ENCODE measurements at places on chromosomes 2 and 18. TPM values are rescaled to one million over a fixed set of nuclear protein-coding genes. Genes with fewer than 3 reads are reported as not detected.

GRCh38 chr2:63652652-63652985 lies 63.9 kb downstream of the MDH1 start:
- DNase-seq: no peak

DNA sequence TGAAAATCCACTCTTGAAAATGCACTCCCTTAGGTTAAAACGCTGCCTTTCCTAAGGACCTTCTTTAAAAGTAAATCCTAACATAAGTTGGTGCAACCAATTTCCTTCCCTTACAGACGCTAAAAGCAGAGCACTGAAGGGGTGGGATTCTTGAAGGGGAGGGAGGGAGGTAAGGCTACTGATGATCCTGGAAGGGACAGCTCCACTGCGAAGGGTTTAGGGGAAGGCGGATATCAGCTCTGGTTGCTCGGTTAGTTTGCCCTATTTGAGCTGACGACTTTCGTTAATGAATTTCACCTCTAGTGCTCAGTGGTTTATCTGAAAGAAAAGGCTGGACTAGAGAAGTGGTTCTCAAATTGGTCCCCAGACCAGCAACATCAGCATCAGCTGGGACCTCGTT lies 49.7 kb upstream of the SIGLEC15 start:
- DNase-seq: no peak

DNA sequence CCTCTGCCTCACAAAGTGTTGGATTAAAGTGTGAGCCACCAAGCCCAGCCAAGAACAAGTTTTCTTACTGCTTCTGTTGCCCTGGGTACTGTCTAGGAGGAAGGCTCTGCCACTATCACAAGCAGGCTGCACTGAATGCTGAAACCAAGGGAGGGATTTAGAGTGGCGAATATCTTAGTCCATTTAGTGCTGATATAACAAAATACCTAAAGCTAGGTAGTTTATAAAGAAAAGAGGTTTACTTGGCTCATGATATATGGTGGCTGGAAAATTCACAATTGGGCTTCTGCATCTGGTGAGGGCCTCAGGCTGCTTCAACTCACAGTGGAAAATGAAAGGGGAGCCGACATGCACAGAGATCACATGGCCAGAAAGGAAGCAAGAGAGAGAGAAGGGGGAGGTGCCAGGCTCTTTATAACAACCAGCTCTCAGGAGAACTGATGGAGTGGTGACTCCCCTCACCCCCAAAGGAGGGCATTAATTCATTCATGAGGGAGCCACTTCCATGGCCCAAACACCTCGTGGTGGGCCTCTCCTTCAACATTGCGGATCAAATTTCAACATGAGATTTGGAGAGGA lies 146.0 kb upstream of the SERPINE2 start:
- no peak for DNase-seq

DNA sequence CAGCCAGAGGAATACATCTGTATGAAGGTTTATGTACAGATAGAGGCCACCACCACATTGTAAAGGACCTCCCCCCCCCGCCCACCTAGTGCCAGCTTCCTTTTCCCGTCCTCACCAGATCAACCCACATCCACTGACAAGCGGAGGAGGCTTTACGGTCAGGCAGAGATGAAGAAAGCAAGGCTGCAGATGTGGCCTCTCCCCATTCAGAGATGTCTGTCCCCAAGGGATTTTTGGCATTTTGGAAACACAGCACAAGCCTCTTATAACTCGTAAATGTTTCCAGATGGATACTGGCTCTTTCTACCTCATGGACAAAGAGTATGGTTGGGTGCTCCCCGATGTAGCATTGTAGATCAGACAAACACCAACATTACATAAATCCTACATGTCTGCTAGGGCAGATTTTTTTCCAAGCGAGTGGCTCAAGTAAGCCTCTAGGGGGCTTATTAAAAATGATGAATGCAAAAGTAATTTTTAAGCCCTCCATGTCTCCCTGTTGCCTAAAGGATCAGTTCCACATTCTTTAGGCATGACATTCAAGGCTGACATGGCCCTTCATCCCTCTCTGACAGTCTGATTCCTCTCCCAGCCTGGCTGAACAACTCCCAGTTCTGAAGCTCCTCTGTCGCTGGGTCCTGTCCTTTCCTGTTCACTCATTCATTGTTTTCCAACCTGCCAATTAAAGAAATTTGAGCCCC lies 11.7 kb downstream of the VIT start:
- DNase-seq: no peak

Gene DSG2
- 37.1 TPM for total RNA-seq

- DNase-seq: no peak
These were observed 259.0 kb downstream of the PAX3 start for GRCh38 chr2:222039821-222040220.

GRCh38 chr2:69589973-69590652 lies 53.4 kb downstream of the AAK1 start:
- no peak for DNase-seq

Gene NABP1
- total RNA-seq: 3.7 TPM

Gene ZNF804A
- not detected for total RNA-seq

DNA sequence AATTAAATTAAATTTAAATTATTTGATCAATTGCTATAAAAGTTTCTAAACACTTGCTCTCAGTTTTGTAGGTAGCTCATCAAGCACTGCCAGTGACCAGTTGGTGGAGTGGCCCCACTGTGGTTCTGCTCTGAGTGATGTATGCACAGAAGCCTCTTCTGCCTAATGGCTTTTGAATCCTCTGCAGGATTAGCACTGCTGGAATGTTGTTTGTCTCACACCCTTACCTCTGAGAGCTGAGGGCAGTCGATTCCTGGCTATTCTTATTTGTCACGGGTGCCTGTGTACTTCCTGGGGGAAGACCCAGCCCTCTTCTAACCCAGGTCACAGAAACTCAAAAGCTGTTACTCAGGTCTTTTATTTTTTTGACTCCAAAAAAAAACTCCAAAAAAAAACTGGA lies 9.5 kb downstream of the CAPN14 start:
- DNase-seq: no peak

Gene CCDC85A
- total RNA-seq: 4.3 TPM

Gene MYO7B
- total RNA-seq: 0.32 TPM

Gene C2orf15
- total RNA-seq: 0.22 TPM

DNA sequence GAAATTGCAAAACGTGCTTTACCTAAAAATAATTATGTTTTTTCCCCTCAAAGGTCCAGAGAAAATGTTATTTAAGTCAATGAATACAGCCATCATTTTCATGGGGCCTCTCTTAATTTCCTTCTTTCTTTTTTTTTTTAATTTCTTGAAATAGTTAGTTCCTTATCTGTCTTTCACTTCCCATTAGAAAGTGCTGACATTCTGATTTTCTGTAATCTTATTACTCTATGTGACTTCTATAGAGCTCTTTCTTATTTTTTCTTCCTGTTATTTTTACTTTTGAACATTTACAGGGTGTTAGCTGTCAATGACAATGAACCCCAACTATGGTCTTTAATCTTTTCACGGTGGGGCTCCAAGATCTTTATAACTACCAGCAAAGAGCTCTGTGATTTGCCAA lies 30.0 kb downstream of the CTLA4 start:
- DNase-seq: no peak

Gene PELI1
- 9.1 TPM for total RNA-seq

GRCh38 chr2:15577071-15577735 lies 14.5 kb upstream of the DDX1 start:
- peak; percentile 80 for DNase-seq

DNA sequence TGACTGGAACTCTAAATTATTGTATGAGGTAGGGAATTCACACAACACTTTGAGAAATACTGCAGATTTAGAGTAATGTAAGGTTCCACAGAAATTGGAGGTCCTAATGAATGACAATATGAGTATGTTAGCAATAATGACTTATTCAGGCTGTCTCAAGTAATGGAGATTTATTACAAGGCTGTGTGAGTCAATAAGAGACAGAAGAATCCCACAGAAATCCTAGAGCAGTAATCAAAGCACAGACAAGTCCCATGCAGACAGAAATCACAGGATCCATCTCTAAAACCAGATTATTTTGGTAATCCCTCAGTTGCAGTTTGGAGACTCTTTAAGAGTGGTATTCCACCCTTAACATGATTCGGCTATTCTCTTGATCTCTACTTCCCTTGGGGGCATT lies 83.6 kb downstream of the FAM161A start:
- no peak for DNase-seq

DNA sequence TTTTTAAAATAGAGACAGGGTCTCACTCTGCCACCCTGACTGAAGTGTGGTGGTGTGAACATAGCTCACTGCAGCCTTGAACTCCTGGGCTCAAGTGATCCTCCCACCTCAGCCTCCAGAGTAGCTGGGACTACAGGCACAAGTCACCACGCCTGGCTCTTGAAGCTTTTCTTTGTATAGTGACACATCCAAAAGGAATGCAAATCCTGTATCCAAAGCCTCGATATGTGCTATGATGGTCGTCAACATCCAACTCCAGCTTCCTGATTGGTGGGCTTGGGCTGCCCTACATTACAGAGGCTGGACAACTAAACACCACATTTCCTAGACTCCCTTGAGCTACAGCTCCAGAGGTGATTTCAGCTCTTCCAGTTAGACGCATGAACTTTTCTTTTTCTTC lies 101.7 kb upstream of the PGAP1 start:
- DNase-seq: no peak

DNA sequence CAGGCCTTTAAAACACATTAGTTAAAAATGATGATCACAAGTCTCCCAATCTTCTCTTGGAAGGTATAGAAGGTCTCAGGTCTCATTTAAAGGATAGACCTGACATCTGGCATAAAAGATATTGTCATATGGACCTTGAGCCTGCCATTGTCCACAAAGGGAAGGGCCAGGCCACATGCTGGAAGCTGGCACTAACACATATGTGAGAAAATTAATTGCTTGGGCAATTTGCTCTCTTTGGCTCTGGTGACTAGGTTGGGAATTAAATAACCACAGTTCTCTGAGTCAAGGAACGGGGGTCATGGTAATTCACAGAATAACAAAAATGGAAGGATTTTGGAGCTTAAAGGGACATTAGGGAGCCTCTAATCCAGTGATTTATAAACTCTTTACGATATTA lies 727.3 kb downstream of the BCL11A start:
- DNase-seq: no peak

DNA sequence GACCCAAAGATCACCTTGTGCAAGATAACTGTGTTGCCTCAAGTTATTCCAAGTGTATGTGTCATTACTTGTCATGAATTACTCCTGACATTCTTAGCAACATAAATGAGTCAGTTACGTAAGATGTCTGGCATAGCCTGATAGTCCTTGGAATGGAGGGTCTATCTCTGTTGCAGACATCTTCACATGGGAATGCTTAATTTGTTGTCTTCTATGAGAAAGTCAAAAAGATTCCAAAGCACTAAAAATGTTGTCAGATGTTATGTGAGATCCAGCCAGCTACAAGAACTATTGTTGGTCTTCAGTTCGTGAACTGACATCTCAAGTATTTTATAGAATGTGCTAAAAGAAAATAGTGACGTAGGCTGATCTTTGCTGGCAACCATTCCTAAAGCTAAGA lies 178.2 kb upstream of the RASGRP3 start:
- DNase-seq: no peak

GRCh38 chr18:55253814-55254213 lies 294.6 kb upstream of the CCDC68 start:
- DNase-seq: no peak

DNA sequence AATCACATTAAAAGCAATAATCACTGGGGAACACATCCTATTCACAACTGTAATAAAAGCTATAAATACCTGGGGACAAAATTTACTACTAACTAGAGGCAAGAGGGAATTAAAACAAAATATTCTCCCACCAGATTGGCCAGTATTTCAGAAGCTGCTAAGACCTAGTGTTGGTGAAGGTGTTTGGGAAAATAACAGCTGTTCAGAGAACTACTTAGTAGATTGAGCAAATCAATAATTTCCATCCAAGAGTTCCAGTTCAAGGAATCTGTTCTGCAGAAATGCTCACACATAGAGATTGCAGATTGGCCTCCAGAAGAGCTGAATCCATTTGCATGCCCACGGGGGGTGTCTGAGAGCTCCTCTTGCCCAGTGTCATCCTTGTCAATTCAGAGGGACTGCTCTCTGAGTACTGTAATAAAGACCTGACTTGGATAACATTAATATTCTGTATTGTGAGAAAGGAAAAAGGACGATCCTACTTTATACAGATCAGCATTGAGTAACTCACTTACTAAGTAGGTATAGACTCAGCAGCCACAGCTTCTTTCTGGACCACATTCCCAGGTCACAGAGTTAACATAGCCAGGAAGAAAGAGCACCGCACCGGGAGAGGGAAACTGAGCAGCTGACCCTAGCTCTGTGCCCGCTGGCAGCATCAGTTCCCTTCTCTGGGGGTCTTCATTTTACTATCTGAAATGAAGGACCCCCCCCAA lies 5.6 kb downstream of the TUBB6 start:
- DNase-seq: peak; percentile 24

Gene LRATD1
- total RNA-seq: 3.0 TPM

DNA sequence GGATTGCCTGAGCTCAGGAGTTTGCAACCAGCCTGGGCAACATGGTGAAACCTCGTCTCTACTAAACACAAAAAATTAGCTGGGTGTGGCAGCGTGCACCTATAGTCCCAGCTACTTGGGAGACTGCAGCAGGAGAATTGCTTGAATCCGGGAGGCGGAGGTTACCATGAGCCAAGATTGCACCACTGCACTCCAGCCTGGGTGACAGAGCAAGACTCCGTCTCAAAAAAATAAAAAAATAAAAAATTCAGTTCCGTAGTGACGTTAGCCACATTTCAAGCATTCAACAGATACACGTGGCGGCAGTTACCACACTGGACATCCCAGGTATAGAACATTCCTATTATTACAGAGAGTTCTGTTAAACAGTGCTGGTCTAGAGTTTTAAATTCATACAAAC lies 4.5 kb downstream of the KANSL3 start:
- DNase-seq: no peak

Gene PMS1
- total RNA-seq: 13.5 TPM

DNA sequence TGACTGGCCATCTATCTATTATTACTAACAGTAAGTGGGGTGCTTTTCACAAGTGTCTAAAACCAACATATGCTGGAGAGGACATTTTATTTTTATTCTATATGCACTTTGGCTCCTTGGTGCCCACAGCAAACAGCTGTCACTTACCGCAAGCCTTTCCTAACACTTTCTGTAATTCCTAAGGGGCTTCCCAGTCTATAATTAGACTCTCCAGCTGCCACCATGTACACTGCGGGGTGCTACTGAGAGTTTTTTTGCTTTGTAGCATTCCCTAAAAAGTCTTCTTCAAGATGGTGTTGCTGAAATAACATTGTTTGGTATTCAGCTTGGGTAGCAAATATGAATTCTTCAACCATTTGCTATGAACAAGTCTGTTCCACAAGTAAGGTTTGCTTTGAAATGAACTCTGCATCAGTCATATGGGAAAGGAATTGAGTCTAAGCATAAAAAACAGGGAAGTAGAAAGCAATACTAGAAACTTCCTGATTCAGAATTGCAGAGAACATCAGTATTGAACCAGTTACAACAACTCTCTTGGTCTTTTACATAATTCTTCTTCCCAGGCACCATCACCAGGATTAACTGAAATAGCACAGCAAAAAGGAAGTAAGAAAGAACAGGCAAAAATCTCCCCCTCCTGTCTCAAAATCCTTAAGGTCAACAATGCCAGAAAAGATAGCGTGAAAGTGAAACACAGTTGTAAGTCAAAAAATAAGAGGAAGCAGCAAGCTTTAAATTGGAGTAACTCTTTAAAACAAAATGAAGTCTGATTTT lies 28.6 kb downstream of the EPB41L3 start:
- no peak for DNase-seq

Gene GDF7
- total RNA-seq: 0.38 TPM

- no peak for DNase-seq
These were observed 51.1 kb downstream of the PTGR3 start for GRCh38 chr18:75157851-75158250.

All from Right ventricle myocardium superior (tissue), 1 donor.